ENCODE measurements at places on chromosomes 1 and 21.

- no peak for DNase-seq
These were observed 31.1 kb downstream of the TMEM51 start for GRCh38 chr1:15184436-15185241.

DNA sequence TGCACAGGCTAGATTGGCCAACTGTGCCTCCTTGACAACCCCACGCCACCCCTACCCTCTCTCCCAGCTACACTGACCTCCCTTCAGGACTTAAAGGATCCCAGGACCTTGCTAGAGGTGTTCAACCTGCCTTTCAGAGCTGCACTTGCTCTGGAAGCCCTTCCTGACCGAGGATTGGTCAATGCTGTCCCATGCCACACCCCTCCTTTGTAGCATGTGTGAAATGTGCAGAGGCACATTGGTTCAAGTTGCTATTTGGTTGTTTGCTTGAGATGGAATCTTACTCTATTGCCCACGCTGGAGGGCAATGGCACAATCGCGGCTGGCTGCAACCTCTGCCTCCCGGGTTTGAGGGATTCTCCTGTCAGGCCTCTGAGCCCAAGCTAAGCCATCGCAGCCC lies 21.8 kb downstream of the ACTA1 start:
- no peak for DNase-seq

- no peak for DNase-seq
These were observed 47.6 kb downstream of the ASTN1 start for GRCh38 chr1:177116941-177117340.

- no peak for DNase-seq
These were observed 100.3 kb downstream of the PHTF1 start for GRCh38 chr1:113659035-113659434.

GRCh38 chr1:7633506-7634245 lies 137.4 kb upstream of the VAMP3 start:
- no peak for DNase-seq

DNA sequence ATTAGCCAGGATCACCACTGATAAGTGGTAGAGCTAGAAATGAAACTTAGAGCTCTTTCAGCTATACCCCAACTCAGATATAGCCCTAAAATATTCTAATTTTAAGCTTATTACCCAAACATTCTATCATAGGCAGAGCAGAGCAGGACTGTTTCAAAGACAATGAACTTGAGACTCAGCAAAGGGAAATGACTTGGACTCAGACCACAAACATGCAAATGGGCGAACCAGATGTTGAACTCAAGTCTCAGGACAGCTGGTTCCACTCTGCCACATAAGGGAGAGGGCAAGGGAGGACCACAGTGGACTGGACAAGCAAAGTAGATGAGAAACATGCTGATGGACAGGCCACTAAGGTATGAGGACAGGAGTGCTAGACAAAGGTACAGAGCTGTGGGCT lies 315.3 kb downstream of the OMA1 start:
- DNase-seq: no peak

DNA sequence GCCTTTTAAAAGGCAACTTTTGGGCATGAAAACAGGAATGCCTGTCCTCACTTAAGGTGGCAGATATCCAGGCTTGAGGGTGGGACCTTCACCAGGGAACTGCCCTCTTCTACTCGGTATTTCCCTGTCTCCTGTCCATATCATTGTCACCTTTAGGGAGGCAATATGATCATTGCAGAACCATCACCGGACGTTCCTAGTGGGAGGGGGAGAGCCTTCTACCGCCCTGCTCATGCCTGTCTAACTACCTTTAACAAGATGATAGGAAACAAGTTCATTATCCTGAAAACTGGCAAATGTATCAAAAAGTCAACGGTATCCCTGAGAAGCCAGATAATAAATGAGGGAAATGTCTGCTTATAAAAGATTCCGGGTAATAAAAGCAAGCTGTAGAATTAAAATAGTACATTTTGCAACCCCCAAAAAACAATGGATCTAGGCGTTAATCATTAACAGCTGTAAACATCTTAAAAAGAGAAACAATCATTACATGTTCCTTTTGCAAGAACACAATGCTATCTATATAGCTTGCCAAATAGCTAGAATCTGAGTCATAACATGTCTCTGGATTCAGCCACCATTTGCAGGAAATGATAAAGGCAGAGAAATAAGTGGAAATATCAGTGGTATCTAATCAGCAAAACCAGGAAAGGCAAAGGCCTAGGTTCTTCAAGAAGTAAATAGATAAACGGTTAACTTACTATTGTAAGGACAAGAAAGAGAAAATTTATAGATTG lies 852.9 kb upstream of the ADGRL4 start:
- no peak for DNase-seq

- no peak for DNase-seq
These were observed 44.8 kb downstream of the URB1 start for GRCh38 chr21:32347977-32348376.

GRCh38 chr21:38794978-38795377 lies 10.8 kb upstream of the ETS2 start:
- DNase-seq: no peak

DNA sequence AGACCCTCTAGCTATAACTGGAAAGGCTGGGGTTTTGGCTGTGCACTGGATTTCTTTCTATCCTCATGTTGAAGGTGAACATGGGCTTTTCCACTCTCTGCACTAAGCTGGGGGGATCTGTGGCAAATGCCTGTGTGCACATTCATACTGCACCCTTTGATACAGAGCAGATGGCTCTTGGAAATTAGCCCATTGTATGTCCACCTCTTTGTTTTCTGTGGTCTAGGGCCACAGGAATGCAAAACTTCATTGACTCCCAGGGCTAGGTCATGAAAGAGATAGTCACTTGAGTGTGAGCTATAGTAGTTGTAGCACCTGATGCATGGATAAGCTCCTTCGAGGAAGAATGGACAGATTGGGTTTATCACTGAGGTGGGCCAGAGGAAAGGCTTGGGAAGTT lies 5.7 kb upstream of the OR14A16 start:
- no peak for DNase-seq

DNA sequence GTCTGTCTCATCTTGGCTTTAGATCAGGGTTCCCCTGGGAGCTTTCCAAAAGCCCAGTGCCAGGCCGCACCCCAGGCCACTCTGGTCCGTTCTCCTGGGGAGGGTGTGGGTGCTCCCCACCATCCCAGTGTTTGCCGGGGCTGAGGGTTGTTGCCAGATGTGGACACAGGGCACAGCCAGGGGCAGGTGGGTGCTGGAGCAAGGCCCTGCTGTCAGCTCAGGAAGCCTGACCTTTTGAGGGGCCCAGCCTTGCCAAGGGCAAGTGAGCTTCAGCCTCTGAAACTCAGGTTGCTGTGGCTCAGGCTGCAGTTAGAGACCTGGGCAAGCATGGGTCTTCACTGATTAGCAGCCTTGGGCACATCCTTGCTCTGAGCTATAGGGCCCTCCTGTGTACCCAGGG lies 22.8 kb upstream of the ZBTB21 start:
- no peak for DNase-seq

DNA sequence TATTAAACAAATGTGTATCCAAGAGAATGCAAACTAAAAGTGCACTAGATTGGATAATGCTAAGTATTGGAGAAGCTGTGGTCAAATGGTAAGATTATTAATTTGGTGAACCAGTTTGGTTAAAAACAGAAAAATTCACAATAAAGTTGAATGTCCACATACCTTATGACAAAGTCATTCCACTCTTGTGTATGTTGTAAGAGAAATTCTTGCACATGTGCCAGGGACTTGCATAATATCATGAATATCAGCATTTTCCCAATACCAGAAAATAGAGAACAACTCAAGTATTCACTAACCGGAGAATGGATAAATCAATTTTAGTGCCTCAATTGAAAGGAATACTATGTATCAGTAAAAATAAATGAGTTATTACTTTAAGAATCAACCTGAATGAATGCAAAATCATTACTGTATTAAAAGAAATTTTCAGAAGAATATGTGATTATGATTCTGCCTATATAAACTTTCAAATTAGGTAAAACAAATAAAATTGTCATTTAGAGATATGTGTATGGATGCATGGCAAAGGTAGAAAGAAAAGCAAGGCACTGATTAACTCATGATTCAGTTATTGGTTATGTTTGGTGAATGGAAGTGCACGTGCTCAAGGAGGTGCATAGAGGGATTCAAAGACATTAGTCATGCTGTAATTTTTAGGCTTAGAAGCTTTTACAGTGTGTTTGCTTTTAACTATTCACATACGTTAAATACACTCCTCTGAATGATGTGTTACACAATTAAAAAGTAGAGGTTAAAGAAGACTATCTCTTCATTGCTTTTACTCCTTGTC lies 217.4 kb upstream of the KCNK2 start:
- DNase-seq: no peak

- DNase-seq: no peak
These were observed 87.3 kb upstream of the CSF3R start for GRCh38 chr1:36570006-36570405.

DNA sequence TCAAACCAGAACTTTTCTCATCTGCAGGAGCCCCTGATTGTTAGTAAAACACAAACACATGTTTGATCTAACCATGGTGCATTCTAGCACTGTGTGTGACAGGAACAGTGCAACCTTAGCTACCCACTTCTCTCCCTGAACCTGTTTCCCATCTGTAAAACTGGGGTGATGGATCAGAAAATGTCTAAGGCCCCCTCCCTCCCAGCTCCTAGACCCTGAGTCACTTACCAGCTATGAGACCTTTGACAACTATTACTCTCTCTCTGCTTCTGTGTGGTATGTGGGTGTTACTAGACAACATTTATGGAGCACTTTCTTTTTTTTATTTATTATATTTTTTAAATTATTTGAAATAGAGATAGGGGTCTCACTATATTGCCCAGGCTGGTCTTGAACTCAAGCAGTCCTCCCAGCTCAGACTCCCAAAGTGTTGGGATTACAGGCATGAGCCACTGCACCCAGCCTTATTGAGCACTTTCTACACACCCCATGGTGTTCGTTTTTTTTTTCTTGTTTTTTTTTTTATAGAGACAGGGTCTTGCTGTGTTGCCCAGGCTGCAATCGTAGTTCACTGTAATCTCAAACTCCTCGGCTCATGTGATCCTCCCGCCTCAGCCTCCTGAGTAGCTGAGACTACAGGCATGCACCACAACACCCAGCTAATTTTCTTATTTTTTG lies 2.6 kb downstream of the INPP5B start:
- no peak for DNase-seq

- no peak for DNase-seq
These were observed 14.4 kb downstream of the CYP4B1 start for GRCh38 chr1:46812996-46813857.

GRCh38 chr1:47703981-47704596 lies 266.2 kb downstream of the FOXD2 start:
- no peak for DNase-seq

DNA sequence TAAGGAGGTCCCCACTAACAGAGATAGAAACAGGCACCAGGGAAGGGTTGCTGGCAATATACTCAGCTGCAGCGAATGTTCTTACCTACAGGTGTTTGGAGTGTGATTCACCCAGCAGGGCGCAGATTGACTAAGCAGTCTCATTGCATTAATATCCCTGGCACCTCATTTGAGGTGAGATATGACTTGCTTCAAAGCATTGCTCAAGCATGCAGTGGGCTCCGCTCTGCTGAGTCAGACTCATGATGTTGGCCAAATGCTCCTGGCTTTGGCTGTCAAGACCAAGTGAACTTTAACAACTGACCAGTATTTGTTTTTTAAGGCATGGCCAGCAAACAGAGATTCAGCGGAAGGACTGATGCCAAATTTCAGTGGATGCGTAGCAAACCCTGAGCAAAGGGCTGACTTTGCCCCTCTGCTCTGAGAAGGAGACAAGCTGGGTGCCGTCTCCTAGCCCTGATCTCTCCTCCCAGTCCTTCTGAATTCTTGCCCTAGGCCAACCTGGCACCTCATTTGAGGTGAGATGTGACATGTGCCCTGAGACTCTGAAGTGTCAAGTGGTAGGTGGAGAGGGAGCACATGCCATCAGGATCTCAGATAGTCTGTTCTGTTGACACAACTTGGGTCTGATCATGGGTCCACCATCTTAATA lies 187.1 kb upstream of the COA6 start:
- DNase-seq: no peak

DNA sequence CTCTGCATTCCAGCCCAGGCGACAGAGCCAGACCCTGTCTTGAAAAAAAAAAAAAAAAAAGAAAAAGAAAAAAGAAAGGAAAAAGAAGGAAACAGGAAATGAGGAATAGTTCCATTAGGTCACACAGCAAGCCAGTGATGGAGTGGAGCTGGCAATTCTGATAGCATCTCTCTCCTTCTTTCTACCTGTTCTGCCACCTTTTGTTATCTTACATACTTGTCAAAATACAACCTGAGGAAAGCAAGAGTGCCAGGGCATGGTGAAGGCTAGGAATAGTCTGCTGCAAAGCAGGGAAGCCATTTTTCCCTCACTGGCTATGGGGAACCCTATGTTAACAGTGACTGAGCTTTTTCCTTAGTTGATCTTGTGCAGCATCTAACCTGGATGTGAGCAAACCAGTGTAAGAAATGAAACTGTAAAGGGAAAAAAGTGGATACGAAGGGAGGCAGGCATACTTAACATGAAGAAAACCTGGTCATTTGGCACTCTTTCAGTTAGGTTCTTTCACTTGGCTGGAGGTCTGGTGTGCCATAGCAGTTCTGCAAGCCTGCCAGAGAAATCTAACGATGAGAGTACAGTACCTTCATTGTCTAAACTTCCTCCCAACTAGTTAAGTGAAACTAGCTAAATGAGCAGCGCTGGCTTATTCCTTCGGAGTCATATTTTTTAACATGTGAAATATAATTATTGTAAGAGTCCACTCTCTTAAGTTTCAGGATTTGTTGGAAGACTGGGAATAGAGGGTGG lies 17.9 kb upstream of the THEM5 start:
- DNase-seq: no peak

GRCh38 chr1:67571406-67571805 lies 113.6 kb upstream of the GADD45A start:
- no peak for DNase-seq

GRCh38 chr1:30930631-30931173 lies 22.1 kb upstream of the SDC3 start:
- DNase-seq: no peak

GRCh38 chr1:43864111-43865045 lies 69.2 kb upstream of the ARTN start:
- no peak for DNase-seq

- no peak for DNase-seq
These were observed 42.3 kb upstream of the PDC start for GRCh38 chr1:186503190-186503589.

DNA sequence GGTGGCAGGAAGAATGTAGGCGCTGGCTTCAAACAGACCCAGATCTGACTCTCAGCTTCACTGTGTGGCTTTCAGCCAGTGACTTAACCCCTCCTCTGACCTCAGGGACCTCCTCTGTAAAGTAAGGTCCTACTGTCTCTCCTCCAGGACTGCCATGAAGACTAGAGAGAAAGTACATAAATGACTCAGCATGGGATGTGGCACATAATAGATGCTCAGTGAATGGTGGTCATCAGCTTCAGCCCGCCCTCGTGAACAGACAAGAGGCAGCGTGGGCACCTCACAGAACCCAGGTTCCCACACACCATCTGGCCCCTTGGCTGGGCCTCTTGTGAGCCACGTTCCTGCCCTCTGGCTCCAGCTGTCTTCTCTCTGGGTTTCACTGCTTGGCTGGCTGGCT lies 126.0 kb downstream of the SYF2 start:
- DNase-seq: no peak

DNA sequence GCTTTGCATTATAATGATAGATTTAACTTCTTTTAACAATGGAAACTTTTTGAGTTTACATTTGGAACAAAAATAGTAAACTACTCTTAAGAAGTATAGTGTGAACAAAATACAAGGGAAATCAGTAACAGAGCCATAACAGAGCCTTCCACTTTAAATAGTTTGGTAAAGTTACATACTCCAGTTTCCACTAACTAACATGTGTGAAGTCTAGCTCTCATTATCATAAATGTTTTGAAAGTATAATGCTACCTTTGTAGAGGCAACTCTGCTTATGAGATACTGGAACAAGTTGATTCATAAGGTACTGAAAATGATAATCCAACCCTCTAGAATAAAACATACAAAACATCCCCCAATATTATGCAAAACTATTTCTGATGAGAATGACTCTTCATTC lies 1155.1 kb upstream of the ADGRL2 start:
- no peak for DNase-seq

Data from NCI-H748 treated with DMSO at 0.1 percent for 48 hours (cell line).